LoVo (cell line): ENCODE measurements at places on chromosomes 11 and 22.
A peak's percentile ranks its signal among the peaks of the same experiment; 100 is the strongest.

DNA sequence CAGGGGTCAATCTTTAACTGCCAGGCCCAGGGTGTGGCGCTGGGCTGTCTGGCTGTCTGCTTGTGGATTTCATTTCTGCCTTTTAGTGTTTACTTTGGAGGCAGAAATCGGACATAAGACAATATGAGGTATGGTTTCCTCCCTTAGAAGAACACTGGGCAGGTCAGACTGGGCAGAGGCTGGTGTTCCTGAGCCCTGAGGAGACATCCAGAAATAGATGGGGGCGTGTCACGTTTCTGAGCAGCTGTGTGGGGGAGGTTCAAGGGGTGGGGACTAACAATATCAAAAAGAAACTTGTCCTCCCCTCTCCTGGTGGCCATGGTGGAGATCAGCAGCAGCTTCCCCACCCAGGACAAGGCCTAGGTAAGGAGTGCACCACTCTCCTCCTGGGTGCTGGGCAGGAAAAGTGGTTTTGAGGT is at the start of gene ART1:
Gene ART1, plus strand, starts transcription at position 312 of the 419 bp plus-strand sequence. CDS start 14,086 bp downstream, outside the sequence.
- DNase-seq: peak; percentile 1

- no peak for DNase-seq
These were observed 3.8 kb downstream of the SELENOO start for GRCh38 chr22:50204571-50204970.

GRCh38 chr11:115452241-115452640 is 52.0 kb downstream of the CADM1 start:
- peak; percentile 9 for DNase-seq

GRCh38 chr11:79708319-79708932 is 267.6 kb upstream of the TENM4 start:
- DNase-seq: peak; percentile 50

DNA sequence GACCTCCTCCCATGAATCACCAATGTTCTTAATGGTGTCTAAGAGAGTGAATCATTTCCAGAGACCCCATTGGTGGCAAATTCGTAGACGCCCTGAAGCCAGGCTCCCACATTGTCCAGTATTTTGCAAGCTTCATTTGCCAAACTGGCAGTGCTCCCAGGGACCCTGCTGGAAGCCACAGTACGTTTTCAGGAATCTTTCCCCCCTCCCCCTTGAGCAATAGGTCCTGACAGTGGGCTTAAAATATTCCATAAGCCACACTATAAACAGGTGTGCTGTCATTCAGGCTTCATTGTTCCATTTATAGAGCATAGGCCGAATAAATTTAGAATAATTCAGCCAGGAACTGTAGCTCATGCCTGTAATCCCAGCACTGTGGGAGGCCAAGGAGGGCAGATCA is 125.3 kb downstream of the MORC2 start:
- no peak for DNase-seq

DNA sequence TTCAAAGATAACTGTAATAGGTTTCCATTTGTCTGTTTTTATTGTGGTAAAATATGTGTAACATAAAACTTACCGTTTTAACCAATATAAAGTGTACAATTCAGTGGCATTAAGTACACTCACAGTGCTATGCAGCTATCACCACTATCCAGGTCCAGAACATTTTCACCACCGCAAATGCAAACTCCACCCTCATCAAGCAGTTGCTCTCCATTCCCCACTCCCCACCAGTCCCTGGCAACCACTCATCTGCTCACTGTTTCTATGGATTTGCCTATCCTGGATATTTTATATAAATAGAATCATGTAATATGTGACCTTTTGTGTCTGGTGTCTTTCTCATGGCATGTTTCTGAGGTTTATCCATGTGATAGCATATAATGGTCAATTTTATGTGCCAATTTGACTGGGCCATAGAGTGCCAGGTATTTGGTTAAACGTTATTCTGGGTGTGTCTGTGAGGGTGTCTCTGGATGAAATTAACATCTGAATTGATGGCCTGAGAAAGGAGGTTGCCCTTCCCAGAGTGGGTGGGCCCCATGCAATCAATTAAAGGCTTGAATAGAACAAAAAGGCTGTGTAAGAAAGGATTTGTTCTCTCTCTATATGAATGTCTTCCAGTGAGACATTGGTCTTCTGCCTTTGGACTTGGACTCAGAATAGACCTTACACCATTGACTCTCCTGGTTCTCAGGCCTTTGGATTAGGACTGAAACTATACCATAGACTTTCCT is 17.2 kb upstream of the SMCO4 start:
- no peak for DNase-seq

DNA sequence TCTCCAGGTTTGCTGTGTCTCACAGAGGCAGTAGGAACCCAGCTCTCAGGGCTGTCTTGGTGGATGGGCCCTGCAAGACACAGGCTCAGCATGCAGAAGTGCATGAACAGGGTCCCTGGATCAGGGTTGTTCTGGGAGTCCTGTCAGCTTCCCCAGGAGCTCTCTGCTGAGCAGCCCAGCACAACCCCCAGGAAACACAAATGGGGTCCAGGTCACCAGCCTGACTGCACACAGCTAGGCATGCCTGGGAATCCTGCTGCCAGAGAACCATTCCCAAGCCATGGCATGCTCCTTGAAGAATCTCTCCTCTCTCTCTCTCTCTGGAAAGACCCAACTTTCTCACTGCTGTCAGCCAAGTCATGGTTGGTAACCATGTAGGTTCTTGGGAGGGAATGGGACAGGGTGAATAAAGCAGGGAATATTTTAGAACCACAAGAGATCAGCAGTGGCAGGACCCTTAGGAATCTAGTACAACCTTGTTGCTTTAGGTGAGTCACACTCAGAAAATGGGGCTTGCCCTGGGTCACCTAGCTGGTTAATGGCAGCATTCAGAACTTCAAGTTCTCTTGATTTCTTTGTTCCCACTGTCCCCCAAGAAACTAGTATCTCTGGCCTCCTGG is 21.4 kb downstream of the TUB start:
- no peak for DNase-seq
